ENCODE measurements at places on chromosomes 3 and 15.

- DNase-seq: no peak
Observed at GRCh38 chr15:38622908-38623307, 58.3 kb upstream of the RASGRP1 start.

GRCh38 chr3:39189959-39190269 is 2.5 kb downstream of the XIRP1 start:
- no peak for DNase-seq

DNA sequence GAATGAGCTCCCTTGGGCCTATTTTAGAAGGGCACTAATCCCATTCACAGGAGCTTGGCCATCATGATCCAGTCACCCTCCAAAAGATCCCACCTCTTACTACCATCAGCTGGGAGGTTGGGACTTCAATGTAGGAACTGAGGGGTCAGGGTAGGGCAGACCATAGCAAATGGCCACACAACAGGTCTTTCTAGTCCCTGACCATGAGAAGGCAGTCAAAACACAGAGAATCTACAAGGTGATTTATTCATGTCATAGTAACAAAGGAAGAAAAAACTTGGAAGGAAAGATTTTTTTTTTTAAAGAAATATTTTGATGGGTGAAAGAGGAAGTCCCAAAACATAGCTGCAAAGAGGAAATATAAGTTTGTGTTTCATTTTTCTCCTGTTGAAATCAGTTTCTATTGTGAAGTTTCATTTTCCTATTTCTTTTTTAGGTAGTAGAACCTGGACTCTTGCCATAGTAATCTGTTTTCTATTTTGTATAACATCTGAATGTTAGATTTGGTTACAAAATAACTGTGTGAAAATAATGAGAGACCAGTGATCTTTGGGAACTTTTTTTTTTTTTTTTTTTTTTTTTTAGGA is 23.5 kb upstream of the TNFSF10 start:
- DNase-seq: no peak

- no peak for DNase-seq
Observed at GRCh38 chr15:48330105-48330785, 984 bp upstream of the DUT start.

- no peak for DNase-seq
Observed at GRCh38 chr3:72746430-72747411, 101.5 kb downstream of the SHQ1 start.

GRCh38 chr3:102712896-102713295 is 278.1 kb downstream of the ZPLD1 start:
- no peak for DNase-seq
